ENCODE measurements at places on chromosomes 1 and 21.

- no peak for DNase-seq
These were observed 112.2 kb downstream of the GRIK3 start for GRCh38 chr1:36922071-36922470.

GRCh38 chr1:112720800-112721199 lies 5.7 kb upstream of the PPM1J start:
- no peak for DNase-seq

GRCh38 chr21:44285138-44285992 lies at the start of gene AIRE:
AIRE (plus strand) TSS chr21:44285876; CDS start chr21:44286007, 131 bp downstream.
- no peak for DNase-seq

- DNase-seq: peak; percentile 8
These were observed 10.7 kb upstream of the ELF3 start for GRCh38 chr1:201999625-202000238.

- no peak for DNase-seq
These were observed 51.7 kb downstream of the SNRPE start for GRCh38 chr1:203913073-203913521.

DNA sequence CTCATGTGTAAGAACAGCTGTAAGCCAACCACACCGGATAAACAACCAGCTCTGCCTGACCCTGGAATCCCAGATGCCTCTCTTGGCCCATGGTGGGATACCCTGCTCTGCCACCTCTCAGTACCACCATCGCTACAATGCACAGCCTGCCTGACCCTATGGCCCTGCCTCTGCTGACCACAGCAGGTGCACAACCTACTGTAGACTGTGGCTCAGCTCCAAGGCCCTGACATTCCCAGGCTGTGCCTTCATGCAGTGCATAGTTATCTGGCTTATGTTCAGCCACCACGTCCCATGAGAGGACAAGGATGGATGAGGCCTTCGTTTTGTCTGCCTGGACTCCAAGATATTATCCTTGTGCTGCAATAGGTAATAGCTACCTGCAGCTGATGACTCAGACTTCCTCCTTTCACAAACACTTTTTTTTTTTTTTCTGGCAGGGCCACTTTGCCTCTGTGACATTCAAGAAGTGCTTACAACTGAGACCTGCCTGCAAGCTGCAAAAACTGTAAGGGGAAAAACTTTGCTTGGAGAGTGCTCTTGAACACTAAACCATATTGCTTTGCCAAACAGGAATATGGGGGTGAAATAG lies 177.7 kb downstream of the URB2 start:
- DNase-seq: no peak

DNA sequence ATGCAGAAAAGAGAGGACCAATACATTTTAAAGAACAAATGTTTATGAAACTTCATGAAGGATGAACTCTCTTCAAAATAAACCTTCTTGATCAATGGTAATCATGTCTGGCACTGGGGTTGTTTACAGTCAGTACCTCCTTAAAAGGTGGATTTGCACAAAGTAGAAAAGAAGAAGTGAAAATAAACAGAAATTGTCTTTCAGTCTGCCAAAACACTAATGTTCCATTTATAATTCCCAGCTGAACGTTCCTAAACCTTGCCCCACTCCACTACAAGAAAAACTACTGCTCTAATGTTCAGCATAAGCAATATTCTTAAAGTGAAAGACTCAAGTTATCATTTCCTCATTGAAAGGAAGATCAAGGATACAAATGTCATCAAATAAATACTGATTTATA lies 86.2 kb downstream of the EIF4G3 start:
- no peak for DNase-seq

- DNase-seq: peak; percentile 58
These were observed 31.3 kb downstream of the INKA2 start for GRCh38 chr1:111707906-111708305.

DNA sequence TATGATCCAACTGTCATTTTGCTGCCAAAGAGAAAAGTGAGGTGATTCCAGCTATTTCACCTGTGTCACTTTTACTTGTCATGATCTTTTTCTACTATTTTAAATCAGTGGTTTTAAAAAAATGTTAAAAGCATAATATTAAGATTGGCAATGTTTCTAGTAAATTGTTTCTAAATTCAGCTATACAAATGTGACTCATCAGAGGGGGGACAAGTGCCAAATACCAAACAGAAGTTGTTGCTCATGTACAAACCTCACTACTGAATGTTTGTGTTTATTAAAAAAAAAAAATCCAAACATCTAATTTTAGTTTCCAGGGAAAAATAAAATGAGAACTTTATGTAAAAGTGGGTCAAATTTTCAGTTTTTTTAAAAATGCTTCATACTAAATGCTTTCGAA lies 346.2 kb upstream of the SNX7 start:
- DNase-seq: peak; percentile 85

- DNase-seq: peak; percentile 72
These were observed 20.4 kb downstream of the H3-3A start for GRCh38 chr1:226082959-226083301.

DNA sequence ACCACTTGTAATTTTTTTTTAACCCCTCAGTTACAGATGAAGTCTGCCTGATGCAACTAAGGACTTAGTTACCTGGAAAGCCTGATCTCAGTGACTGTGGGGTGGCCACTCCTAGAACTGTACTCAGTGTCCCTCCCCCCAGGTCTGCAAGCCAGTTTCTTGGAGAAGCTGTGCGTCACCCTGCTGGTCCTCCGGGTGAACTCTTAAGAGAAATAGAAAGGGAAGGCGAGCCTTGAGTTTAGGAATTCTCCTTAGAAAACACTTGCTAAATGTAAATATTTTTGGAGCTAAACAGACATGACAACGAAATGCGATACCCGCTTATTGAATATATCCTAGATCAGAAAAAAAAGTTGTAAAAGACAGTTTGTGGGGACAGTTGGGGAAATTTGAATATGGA lies 730 bp downstream of the SLC16A4 start:
- DNase-seq: peak; percentile 87

DNA sequence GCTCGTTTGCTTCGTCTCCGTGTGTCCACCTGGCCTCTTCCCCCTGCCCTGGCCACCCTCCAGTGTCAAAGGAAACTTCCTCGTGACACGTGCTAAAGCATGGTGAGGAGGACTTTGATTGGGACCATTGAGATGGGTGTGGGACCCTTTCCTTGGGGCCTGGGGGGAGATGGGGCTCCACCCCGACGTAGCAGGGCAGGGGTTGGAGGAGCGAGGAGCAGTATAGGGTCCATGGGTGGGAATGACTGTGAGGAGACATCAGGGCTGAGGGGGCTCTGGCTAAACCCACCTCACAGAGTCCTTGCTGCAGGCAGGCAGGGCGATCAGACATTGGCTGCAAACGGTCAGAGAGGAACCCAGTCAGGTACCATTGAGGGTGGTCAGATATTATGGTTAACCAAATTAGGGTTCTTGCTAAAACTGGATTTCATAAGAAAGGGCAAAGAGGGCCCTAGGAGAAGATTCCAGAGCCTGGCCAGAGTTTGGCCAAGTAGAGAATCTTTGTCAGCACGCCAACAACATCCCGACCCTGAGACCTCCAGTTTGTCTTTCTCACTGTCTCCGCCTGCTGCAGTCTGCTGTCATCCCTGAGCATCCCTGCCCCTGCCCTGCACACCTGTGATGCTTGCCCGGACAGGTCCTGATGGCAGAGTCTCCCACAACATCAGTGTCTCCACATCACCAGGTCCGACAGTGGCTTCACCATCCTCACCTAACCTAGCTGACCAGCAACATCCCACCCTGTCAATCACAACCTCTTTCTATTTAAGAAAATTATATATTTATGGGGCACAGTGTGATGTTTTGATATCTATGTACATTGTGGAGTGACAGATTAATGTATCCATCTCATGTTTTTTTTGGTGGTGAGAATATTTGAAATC lies 8.0 kb downstream of the RNF187 start:
- no peak for DNase-seq

DNA sequence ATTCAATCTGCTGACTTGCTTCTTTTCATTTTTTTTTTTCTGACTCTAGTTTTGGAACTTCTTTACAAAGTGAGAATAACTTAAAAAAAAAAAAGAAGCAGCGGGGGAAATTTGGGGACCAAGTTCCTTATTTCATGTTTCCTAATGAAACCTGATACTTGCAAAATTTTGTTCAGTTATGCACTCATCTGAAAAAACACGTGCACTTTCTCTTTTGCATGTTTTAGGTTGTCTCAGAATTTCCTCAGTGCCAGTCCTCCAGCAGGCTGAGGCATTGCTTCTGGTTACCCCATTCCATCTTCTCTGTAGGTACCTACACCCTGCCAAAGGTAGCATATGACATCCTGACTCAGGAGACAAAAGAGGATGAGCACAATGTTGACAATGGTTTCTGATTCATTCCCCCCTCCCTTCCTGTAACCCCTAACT lies 299.7 kb downstream of the GRIK1 start:
- peak; percentile 22 for DNase-seq

DNA sequence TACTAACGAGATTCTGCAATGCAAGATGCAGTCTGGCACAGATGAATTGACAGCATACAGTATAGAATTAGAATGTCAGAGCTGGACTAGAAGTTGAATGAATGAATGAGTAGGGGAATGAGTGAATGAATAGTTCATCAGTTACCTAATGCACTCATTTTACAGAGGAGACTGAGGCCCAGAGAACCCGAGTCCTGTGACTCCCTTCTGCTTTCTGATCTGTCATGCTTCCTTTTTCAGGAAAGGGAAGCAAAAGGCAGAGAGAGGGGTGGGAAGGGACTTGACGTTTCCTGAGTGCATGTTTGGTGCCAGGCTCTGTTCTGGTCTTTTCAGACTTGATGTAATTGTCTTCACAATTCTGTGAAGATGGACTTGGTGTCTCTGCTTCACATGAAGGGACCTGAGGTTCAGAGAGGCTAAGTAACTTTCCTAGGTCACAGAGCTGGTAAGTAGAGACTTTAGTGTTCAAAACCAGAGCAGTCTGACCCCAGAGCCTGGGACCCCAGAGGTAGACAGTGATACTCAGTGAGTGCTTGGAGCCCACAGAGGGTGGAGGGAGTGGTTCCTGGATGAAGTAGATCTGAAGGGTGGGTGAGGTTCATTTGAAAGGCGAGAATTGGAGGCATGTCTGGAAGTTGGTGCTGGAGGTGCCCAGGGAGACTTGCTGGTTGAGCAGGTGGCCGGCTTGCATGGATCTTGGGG lies 8.0 kb upstream of the MEX3A start:
- DNase-seq: no peak

- DNase-seq: no peak
These were observed 40.4 kb upstream of the RPL11 start for GRCh38 chr1:23651069-23651808.

DNA sequence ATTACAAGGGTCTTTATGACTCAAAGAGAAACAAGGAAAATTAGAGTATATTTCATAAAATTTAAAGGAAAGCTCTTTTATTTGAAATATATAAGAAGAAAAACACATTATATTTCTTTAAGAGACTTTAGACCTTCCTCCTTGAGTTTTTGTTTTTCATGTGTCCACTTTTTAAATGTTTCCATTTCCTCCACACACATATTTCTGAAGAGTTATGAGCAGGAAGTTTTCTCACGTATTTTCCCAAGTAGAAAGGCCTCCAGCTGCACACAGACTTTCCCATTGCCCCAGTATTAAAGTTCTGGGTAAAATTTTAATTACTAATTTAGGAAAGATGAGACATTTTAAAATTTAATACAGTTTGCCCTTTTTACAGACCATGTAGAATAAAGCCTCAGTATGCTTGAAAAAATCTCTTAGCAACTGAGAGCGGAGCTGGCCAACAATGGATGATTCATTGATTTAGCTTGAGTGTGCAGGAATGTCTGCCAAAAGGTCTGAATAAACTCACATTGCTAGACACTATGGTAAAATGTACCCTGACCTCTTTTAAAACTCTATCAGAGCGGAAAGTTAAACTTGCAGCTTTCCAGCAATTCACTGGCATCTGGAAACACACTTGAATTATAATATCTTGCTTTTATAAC lies 57.9 kb downstream of the DDAH1 start:
- peak; percentile 92 for DNase-seq

DNA sequence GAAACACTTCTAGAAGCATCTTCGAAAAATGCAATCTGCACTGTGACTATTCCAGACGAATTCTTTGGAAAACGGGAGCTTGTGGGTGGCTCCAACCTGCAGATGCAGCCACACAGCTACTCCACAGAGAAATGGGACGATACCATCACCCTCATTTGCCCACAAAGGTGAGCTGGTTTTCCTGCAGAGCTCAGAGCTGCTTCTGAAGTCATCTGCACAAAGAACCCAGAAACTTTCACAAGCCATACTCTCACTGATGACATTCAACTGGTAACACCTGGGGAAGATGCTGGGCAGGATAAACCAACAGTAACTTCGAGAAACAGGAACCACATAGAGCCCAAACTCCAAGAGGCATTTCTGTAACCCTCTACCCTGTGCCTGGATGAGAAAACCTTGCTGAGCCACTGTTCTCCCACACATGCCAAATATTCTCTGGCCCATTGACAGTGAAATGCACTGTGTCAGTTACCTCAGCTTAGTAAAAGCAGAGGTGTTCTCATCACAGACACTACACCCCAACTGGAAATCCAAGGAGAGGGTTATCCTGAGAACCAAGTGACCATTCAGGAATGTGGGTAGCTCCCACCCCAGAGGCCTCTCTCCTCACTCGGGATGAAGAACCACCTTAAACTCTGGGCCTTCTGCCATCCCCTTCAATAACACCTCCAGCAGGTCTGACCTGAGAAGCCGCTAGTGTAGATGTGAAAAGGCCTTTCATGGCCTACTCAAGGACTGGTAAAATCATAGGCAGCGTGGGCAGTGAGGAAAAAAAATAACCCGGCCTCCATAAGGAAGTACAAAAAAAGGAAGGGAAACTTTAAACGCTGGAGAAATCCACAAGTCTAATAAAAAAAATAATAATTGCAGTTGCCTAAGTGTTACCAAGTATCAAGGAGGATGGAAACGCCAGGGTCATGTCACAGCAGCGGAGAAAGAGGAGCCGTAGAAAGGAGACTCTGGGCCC lies 56.7 kb downstream of the HSF2BP start:
- no peak for DNase-seq

DNA sequence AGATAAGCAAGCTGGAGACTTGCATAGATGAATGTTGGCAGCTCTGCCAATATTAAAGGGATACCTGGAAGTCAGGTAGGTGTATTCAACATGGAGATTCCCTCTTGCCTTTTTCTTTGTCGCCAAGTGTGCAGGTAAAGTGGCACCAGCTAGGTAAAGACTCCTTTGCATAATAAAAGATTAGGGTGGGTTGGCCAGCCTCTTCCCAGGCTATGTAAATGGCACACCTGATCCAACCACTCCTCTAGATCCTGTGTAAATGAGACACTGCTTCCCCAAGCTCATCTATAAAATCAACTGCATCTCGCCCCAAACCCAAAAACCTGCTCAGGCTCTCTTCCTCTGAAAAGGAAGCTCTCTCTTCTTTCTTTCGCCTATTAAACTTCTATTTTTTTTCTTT lies 100.8 kb upstream of the DSCAM start:
- DNase-seq: no peak

- peak; percentile 76 for DNase-seq
These were observed 10.3 kb downstream of the NBL1 start for GRCh38 chr1:19654386-19654785.

DNA sequence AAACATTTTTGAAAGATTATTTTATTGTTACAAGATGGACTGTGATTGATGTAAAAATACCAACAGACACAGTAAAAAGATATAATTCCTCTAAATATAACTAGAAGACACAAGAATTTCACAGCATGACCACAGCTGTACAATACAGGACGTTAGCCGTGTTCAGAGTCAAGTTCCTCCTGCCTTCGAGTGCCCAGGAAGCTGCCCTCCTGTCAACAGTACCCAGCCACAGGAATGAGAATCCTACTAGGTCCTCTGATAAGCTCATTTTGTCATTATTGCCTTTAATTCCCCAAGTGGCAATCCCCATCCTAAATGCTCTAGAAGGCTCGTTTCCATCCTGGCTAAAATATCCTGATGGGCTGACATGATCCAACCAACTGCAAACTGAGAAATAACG lies 16.4 kb upstream of the CAPN2 start:
- no peak for DNase-seq

- DNase-seq: no peak
These were observed 36.1 kb upstream of the EEIG2 start for GRCh38 chr1:108523829-108524228.

All from foreskin fibroblast (primary cell).